Hindlimb muscle (tissue), 1 donor: ENCODE measurements at places on chromosomes 13 and 19.

GRCh38 chr13:53068585-53069520 lies 40.2 kb downstream of the OLFM4 start:
- DNase-seq = peak; percentile 46

GRCh38 chr19:48716562-48717291 lies 2.8 kb downstream of the MAMSTR start:
- DNase-seq = peak; percentile 86

DNA sequence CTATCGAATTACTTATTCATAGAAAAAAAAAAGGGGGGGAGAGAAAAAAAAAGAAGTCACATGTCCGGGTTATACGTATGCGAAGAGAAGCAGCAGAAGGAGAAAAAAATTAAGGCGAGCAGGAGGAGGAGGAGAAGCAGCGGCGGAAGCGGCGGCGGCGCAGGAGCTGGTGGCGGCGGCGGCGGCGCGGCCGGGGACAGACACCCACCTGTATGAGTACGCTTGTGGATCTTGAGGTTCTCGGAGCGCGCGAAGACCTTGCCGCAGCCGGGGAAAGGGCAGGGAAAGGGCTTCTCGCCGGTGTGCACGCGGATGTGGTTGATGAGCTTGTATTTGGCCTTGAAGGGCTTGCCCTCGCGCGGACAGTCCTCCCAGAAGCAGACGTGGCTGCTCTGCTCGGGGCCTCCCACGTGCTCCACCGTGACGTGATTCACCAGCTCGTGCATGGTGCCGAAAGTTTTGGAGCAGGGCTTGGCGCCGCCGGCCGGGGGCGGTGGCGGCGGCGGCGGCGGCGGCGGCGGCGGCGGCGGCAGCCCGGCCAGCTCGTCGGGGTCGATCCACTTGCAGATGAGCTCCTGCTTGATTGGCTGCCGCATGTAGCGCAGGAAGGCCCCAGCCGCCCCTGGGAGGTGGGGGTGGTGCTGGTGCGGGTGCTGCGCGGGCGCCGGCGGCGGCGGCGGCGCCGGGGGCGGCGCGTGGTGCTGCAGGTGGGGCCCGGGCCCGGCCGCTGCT lies 1.5 kb downstream of the ZIC5 start:
- DNase-seq = no peak

- no peak for DNase-seq
These were observed 34.7 kb upstream of the DOCK9 start for GRCh38 chr13:99012539-99012938.

DNA sequence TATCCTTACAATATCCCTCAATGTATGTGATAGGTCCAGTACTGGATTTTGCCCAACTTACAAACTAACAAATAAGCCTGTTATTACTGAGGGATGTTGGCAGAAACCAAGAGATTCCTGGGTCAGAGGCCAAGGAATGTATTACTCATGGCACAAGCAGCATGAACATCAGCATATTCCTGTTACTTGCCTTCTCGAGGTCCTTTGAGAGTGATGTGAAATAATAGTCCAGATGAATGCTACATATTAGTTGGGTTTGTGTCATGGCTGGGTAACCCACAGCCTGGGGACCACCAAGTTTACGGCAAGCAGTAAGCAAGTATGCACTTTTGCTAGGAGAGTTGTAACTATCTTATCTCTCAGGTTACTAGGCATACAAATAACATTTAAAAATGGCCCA lies 384.5 kb upstream of the GPC6 start:
- peak; percentile 31 for DNase-seq

DNA sequence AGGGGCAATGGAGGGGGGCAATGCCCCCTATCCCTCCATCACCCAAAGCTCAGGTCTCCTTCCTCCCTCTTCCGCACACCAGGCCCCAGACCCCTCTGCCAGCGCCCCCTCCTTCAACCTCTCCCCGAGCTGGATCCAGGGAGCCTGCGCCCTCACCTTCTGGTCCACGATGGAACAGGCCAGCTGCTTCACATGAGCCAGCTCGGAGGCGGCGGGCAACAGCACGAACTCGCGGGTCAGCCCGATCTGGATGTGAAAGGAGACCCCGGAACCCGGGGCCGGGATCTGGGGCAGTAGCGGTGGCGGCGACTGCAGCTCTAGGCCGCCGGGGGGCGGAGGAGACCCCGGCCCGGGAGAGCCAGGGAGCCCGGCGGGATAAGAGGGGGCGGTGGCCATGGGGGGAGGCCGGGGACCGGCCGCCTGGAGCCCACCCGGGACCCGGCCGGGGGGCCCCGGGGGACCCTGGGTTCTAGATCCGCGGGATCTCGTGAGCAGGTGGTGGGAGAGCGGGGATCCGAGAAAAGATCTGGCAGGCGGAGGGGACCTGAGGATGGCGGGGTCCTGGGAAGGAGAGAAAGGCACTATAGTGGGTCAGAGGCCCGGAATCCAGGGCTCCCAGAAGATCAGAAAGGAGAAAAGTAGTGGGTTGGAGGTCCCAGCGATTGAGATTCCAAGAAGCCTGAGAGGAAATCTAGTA lies 791 bp downstream of the PRKD2 start:
- no peak for DNase-seq

DNA sequence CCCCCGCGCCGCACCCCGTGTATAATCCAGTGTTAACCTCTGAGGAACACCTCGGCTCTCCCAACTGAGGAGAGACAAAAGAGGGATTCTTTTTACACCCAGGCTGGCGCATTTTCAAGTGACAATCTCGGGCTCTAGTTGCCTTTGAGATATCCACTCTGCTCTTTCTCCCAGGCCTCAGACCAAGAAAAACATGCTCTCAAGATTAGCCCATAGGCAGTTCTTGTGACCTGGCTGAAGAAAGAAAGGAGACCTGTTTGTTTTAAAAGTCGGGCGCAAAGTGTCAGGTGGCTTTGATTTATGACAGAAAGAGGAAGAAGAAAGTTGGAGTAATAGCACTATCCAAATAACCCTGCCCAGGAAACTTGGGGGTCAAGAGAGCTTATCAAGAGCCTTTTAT lies 27.3 kb downstream of the SHISA2 start:
- DNase-seq = no peak

DNA sequence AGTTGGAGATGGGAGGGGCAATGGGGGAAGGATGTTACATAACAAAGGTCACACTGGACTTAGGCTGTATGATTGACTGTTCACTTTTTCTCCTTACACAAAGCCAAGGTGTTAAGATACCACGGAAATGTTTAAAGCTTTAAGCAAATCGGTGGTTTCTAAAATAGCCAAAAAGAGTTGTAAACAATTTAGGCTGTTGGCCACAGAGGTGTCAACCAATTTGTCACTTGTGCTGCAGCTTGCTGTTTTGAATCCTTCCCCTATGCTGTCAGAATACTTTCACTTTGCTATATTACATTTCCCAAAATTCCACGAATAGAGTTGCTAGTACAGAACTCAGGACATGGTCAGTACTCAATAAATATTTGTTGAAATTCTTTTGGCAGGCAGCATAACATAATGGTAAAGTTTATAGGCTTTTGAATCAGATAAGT lies 149.3 kb downstream of the VWA8 start:
- DNase-seq = no peak
